Fibroblast of skin of right quadriceps (primary cell): ENCODE measurements at places on chromosomes 1 and 21.

- no peak for DNase-seq
These were observed 93.9 kb downstream of the ATP5PO start for GRCh38 chr21:33821503-33822322.

DNA sequence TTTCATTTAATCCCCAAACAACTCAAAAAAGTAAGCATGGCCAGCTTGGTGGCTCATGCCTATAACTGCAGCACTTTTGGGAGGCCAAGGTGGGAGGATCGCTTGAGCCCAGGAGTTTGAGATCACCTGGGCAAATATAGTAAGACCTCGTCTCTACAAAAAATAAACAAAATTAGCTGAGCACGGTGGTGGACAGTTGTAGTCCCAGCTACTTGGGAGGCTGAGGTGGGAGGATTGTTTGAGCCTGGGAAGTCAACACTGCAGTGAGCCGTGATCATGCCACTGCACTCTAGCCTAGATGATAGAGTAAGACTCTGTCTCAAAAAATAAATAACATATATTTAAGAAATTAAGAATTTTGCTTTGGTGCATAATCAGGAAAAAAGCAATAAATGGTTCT is 6.1 kb upstream of the AKR1A1 start:
- no peak for DNase-seq

DNA sequence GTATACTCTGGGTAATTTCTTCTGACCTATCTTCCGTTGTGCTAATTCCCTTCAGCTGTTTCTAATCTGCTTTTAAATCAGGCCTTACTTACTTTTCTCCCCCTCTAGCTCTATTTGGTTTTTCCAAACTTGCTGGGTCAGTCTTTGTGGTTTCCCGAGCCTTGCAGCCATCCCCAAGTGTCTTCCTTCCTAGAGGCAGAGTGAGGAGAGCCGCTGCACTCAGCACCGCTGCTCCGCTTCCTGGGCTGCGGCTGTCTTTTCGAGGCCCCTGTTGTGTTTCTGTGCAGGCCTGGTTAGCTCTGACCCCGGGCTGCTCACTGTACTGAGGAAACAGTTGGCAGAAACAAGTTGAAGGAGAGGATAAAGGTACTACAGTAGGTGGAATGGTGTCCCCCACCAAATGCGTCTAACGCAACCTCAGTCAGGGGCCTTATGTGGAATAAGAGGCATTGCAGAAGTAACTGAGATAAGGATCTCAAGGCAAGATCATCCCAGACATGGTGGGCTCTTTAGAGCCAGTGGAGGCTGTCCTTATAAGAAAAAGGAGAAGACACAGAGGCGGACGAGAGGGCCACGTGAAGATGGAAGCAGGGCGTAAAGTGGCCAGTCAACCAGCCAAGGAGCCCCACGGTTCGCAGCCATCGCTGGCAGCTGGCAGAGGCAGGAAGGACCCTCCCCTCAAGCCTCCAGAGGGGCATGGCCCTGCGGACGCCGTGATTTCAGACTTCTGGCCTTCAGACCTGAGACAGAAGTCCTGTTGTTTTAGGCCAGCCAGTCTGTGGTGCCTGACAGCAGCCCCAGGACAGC is 10.5 kb downstream of the WNT9A start:
- DNase-seq: no peak

DNA sequence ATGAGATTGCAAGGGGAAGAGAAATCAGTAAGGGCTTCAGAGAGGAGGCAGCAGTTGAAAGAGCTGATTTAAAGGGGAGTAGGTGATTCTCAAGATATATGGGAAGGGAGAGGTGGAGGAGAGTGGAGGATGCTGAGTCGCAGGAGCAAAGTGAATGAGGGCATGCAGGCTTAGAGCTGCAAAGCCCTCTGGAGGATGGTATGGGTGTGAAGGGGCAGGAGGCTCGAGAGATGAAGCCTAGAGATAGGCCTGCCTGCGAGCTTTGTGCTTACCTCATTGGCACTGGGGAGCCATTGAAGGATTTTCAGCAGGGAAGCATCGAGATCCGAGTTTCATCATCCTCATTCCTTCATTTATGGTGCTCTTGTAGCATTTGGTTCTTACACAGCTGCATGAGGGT is 15.8 kb upstream of the SH2D2A start:
- DNase-seq: no peak

DNA sequence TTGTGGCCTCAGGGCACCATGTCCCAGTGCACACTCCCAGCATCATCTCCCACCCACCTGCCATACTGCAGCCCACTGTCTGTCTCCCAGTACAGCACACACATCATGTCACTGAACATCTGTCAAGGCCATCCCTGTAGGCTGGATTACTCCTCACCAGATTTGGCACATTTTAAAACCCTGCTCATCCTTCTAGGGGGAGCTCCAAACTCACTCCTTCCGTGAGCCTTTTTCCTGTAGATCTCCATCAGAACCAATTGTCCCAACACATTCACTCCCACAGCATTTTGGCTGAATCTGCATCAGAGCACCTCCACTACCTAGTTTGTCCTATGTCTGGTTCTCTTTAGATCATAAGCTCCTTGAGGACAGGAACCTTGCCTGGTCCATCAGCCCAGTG is 58.6 kb upstream of the GRIK3 start:
- no peak for DNase-seq

DNA sequence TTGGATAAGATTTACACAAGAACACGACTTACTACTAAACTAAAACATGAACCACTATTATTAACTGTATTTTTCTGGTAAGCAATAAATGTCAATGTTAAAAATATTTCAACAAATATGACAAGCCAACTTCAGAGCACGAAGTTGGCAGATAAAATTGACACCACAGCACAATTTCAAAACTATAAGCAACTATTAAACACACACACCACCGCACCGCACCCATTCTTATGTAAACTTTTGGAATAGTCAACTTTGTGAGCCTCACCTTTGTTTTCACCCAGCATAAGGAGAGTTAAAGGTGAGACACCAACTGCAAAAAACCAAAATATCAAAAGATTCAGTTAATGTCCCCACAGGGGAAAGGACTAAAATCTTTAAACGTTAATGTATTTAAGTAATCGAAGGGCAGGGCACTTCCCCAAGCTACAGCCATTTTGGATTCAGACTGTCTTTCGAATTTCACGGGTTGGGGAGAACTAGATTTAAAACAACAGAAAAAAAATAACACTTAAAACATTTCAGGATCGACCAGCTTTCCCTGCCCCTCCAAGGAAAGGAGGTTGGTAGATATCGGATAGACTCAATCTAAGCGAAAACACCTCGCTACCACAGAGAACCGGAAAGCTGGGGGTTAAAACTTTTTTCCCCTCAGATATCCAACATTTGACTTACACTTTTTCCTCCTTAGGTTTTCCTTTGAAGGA is 872 bp downstream of the GPBP1L1 start:
- DNase-seq: no peak

- no peak for DNase-seq
These were observed 32.9 kb downstream of the STYXL2 start for GRCh38 chr1:167126811-167127210.

GRCh38 chr1:165408518-165408917 is 36.4 kb downstream of the RXRG start:
- DNase-seq: peak; percentile 47

DNA sequence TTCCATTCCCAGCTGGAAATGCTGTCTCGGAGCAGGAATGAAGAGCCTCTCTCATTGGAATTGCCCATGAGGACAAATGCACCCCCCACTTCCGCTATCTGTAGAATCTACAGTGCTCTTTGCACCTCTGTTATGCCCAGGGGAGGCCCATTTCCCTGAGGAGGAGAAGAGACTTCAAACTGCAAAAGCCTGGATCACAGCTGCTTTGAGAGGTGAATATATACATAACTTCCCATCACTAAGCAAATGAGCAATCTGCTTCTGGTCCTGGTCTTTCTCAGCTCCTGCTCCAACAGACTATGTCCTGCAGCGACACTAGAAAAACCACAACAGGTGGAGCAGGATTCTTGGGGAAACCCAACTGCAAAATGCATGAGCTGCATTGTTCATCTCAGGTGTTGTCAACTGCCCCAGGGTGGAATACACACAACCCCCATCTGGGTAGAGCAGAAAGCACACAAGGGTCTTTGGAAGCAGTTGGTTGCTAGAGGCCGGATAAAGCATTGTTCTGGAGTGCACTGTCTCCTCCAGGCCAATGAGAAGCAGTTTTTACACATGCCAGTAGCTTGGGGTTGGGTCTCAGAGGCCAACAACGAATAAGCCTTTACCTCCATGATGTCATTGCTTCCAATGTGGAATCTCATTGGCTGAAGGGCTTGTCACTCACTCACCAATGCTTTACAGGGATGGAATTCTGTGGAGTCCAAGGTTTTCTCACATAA is 67.7 kb upstream of the RAB4A start:
- DNase-seq: peak; percentile 78

- no peak for DNase-seq
These were observed 36.6 kb downstream of the CCDC185 start for GRCh38 chr1:223429821-223430220.

- no peak for DNase-seq
These were observed 173.6 kb downstream of the PTGER3 start for GRCh38 chr1:70874063-70874462.

DNA sequence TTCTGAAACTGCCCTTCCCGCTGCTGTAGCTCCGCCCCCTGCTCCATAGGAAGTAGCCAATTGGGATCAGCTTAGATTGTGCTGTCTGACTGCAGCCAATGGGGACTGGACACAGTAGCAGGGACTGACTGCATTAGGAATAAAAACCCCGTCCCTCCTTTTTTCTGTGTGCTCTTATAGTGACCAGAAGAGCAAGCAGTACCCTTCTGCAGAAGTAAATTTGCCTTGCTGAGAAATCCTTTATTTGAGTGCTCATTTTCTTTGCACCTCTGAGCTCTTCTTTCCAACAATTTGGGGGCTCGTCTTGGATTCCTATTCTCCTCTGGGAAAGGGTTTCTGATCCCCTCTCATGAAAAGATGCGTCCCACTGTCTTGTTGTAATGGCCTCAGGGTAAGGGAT is 16.2 kb downstream of the OR2L13 start:
- DNase-seq: no peak

DNA sequence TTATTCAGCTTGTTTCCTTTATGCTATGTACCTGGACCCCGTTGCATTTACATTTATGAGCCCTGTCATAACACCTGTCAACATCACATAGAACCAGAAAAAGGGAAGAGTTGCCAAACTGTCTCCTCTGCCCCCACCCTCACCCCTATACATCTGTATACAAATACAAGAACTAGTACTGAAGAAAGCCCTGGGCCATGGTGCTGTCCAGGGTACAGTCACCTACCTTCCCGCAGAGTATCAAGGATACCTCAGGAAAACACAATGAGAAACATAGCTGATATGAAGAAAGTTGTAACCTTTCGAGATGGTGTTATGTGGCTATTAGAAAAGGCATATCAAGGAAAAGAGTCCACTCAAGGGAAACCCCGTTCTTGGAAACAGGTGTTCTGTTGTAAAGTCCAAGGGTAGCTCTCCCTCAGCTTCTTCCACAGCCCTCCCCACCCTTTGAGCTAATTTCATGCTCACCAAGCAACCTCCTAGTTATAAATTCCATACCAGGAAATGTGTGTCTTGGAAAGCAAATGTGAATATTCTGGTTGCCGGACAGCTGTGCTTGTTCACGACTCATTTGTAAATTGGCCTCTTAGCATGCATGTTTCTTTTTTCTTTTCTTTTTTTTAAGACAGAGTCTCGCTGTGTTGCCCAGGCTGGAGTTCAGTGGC is 16.7 kb upstream of the AVPR1B start:
- DNase-seq: no peak
